ENCODE measurements at places on chromosomes 3 and 15. TPM values are rescaled to one million over a fixed set of nuclear protein-coding genes. Genes with fewer than 3 reads are reported as not detected.
A peak's percentile ranks its signal among the peaks of the same experiment; 100 is the strongest.

- peak; percentile 16 for DNase-seq
Observed at GRCh38 chr3:148366743-148367410, 330.8 kb upstream of the AGTR1 start.

- DNase-seq, result peak; percentile 56
Observed at GRCh38 chr3:48564022-48564421, 441 bp upstream of the UCN2 start.

GRCh38 chr3:156522673-156523072 lies 32.2 kb downstream of the SSR3 start:
- DNase-seq, result no peak

GRCh38 chr3:193948459-193948858 lies 187.5 kb upstream of the HES1 start:
- no peak for DNase-seq

The C2CD4A gene
- polyA plus RNA-seq, result 0.10 TPM

The PRICKLE2 gene
- 4.9 TPM for polyA plus RNA-seq
